ENCODE measurements at places on chromosomes 7 and 10.

DNA sequence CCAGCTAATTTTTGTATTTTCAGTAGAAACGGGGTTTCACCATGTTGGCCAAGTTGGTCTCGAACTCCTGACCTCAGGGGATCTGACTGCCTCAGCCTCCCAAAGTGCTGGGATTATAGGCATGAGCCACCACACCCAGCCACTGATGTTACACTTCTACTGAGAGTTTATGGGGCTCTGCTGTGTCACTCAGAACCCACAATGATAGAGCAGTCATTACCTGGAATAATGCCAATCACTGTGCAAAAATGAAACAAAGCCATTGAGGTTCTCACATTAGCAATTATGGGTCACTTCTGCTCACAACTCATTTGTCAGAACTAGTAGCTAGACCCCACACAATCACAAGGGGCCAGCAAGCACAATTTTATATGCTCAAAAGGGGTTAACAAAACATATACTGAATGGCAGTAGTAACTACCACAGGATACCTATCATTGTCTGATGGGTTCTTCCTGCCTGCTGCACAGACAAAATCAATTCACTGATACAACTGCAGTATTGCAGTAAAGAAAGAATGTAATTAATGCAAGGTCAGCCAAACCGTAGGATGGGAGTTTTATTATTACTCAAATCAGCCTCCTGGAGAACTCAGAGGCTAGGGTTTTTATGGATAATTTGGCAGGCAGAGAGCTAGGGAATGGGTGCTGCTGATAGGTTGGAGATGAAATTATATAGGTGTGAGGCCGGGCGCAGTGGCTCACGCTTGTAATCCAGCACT lies 72.1 kb upstream of the TRIM24 start:
- no peak for DNase-seq

GRCh38 chr7:111239437-111239836 lies 148.5 kb downstream of the LRRN3 start:
- DNase-seq, result no peak

DNA sequence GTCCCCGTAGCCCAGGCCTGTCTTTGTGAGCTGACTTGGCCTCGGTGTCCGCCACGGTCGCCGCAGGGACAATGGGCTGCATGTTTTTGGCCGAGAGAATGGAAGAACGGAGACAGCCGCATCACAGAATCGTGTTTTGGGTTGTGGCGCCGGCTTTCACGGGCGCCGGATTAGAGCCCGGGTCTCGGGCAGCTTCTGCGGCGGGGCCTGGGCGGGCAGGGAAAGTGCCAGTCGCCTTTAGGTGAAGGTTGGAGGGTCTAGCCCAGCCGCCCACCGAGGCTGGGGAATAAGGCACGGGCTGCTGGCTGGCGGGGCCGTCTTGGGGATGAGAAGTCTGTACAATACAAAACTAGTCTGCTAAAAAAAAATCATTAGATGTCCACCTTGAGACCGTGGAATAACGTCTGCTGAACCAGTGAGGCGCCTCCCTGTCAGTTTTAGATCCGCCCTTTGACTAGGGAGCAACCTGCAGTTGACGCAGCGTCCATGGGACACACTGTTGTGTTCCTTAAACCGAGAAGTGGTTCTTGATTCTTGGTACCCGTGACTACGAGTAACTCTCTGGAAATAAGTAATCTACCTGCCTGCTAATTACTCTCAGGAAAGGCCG lies 577 bp downstream of the DNAJB9 start:
- DNase-seq, result peak; percentile 78

DNA sequence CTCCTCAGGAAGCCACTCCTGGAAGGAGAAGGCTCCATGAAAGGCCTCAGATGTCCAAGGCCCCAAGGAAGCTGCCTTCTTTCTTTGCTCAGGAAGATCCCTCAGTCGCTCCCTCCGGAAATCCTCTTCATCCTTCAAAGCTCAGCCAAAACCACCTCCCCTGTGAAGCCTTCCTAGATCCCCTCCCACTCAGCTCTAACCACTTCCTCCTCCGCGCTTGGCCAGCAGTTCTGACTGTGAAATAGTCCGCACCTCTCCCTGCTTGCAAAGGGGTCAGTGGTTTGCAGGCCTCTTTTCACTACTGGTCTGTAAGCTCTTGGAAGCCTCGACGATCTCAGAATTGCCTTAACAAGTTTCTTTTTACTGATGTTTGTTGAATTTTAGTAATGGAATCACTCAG lies 23.9 kb downstream of the PYROXD2 start:
- no peak for DNase-seq

DNA sequence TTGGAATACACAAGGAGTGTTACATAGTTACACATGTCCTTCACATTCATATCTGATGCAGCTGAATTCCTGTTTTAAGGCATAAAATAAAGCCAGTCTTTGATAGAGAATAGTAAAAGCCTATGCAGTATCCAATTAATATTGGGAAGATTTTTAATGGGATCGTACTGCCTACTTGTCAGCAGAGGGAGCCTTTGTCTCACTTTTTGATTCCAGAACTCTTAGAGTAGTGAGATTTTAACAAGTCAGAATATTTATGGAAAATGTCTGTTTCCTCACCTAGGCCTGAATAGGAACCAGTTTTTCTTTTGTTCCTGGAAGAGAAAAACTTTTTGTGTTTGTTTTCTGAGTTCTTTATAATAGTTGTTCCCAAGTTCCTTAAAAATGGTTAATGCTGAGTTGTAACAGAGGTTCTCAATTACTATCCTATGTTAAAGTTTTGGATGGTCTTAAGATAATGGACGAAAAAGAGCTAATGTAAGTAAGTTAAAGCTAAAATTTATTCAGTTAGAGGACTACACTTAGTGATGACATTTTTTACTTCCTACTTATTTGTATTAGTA lies 114.0 kb downstream of the BBS9 start:
- DNase-seq, result peak; percentile 60

DNA sequence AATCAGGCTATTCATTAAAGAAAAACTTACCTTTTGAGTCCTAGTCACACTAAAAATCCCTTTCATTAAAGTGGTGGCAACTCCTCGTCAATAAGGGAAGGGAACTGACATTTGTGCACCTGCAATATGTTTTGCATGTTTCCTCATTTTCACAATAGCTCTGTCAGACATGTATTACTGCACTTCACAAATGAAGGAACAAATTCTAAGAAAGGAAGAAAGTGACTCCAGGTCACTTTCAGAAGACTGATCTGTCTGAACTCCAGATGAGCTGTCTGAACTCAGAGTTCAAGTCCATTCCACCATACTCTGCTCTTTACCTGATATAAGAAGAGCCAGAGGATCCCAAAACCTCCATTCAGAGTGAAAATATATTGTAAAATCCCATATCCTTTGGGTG lies 50.3 kb upstream of the GSAP start:
- DNase-seq, result no peak

DNA sequence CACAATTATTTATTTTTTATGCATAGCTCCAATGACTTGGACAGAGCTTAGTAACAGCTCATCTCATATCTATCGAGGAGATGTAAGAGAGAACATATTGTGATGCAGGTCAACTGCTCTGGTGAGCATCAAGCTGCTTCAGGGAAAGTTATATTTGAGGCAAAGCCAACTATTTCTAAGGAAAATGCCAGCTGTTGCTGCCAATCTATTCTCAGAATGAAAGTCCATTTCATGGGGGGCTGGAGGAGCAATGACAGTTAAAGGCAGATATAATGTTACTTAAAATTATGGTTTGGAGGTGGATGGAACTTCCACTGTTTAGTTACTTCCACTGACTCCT lies 424.8 kb downstream of the KIF20B start:
- DNase-seq, result no peak

- no peak for DNase-seq
Measured at GRCh38 chr7:148997497-148997896, 30.8 kb downstream of the PDIA4 start.

DNA sequence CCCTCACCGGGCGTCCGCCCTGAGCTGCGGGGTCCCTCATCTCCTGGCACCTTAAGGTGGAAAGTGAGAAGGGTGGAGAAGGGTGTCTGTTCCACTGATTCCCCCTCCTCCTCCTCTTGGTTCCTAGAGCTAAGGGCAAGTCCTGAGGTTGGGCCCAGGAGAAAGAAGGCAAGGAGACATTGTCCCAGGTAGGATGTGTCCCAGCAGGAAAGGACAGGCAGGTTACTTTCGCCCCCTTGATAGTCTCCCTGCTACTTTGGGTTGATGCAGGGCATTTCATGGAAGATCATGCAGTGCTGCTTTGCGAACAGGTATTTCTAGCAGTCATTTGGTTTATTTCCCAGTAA lies 582 bp downstream of the STEAP2 start:
- no peak for DNase-seq

DNA sequence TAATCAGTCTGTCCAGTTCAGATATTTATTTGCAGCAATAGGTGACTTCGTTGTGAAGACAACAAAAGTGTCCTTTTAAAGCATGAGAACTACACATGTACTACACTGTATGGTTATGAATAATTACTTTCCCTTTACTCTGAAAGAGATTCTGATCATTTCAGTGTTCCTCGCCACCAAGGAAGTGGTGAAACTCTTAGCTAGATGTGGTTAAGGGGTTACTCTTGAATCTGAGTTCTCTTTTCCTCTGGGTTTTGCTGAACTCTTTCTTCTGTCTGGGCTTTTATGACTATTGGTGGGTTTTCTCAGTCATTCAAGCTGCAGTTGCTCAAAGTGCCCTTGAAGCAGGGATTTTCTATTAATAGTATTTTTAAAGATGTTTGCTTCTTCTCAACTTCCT lies 127.9 kb upstream of the SEM1 start:
- no peak for DNase-seq

DNA sequence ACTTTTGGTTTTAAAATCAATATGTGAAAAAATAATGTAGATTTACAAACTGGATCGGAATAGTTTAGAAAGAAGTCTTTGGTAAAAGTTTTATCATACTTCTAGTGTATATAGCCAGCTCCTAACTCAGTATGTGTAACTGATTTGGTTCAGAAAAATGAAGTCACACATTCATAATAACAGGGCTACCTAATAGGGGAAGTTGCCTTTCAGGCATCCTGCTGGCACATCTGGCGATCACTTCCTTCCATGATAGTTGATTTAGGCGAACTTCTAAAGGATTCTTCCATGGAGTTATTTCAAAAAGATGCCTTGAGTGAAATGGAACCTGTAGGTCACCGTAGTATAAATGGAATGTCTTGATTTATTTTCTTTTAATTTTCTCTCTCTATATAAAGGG lies 69.1 kb downstream of the SHH start:
- no peak for DNase-seq

DNA sequence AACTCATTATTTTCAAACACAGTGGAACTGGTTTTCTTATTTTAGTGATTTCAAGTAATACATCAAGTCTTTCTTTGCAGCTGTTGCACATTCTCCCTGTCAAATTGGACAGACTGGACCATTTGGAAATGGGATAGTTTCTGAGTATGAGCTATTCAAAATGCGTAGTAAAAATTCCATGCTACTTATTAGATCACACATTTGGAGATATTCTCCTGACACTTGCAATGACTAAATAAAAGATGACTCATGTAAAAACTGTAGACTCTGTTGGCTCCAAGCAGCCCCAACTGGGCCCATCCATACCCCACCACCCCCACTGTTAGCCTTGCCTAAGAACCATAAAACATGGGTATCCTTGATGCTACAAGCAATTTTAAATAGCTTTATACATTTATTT lies 25.9 kb upstream of the BICC1 start:
- DNase-seq, result peak; percentile 11

DNA sequence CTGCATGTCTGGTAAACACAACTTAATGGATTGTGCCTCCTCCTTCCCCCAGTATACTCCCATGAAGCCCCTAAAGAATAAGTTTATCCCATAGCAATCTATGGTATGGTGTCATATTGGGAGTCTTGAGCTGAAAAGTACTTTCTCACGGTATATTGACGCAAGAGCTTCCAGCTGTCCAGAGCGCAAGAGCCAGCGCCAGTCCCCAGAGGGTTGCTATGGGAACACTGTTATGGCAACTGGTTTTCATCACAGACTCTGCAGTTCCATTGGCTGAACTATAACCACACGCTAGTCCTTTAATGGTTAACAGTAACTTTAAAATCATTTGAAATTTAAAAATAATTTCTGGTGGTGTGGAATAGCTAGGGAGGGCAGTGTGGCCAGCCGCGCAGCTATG lies 46.9 kb downstream of the PRPF18 start:
- DNase-seq, result no peak

- no peak for DNase-seq
Measured at GRCh38 chr7:984361-985126, 1.6 kb downstream of the CYP2W1 start.

DNA sequence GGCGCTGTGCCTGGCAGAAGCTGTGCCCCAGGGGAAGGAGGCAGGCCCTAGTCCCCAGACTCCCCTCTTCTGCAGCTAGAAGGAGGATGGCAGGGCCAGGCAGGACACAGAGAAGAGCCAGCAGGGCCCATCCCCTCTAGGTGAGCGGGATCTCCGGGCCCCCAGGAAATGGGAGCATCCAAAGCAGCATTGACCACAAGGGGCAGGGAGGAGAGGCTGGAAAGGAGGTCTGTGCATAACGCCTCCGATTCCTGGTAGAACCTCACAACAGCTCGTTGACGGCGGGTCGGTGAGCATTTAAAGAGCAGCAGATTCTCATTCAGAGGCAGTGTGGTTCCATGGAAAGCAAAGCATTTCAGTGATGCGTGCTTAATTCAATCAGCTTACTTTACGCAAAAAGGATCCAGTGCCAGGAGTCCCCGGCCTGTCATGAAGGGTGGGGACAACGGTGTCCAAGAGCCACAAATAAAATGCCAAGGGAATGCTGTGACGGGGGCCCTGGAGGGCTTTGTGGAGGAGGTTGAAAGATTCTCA lies 41.0 kb downstream of the CLRN3 start:
- DNase-seq, result no peak

DNA sequence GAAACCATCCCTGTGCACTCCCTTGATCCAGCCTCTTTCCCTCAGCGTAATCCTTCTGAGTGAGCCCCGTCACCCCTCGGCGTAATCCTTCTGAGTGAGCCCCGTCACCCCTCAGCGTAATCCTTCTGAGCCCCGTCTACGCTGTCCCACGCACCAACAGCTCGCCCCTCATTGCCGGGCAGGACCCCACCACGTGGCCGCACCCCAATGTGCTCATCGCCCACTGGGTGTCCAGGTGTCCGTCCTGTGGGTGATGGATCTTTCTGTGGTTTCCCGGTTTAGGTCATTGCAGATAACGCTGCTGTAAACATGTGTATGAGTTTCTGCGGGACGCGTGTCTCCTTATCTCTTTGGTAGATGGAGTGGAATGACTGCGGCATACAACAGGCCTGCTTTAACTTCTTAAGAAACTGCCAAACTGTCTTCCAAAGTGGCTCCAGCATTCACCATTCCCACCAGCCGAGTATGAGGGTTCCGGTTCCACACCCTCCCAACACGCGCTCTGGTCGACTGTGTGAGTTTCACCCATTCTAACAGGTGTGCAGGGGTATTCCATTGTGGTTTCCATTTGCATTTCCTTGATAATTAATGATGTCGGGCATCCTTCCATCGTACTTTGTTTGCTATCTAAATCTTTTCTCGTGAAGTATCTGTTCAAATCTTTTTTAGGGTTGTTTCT lies 42.1 kb upstream of the NKX6-2 start:
- no peak for DNase-seq
